ENCODE measurements at places on chromosomes 4 and X.
A peak's percentile ranks its signal among the peaks of the same experiment; 100 is the strongest.

DNA sequence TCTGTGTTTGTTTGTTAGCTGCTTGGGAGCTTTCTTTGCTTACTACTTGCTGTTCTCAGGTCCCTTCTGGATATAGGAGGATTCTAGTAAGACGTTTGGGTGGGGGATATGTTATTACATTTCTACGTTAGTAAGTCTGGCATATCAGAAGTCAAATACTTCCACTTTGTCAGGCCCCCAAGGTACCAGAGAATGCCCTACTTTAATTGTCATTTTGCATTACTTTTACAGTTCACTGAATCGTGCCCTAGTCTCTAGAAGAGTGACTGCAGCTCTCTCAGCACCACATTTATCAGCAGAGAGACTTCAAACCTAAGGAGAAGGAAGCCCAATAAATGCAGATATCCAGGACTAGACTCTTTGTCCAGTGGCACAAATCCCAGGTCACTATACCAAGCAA, 54.4 kb downstream of the PCDH19 start:
- no peak for DNase-seq

DNA sequence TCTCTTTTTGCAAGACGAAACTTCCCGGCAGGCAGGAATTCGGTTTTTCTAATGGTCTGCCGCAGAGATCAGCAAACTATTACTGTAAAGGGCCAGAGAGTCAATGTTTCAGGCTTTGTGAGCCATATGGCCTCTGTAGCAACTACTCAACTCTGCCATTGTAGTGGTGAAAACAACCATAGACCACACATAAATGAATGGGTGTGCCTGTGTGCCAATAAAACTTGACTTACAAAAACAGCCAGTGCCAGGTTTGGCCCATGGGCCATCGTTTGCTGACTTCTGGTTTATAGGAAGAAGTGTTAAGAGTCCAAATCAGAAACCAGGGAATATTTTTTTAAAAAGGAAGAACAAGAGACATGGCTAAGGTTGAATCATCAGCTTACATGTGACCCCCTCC, 163.0 kb downstream of the SH3KBP1 start:
- no peak for DNase-seq

DNA sequence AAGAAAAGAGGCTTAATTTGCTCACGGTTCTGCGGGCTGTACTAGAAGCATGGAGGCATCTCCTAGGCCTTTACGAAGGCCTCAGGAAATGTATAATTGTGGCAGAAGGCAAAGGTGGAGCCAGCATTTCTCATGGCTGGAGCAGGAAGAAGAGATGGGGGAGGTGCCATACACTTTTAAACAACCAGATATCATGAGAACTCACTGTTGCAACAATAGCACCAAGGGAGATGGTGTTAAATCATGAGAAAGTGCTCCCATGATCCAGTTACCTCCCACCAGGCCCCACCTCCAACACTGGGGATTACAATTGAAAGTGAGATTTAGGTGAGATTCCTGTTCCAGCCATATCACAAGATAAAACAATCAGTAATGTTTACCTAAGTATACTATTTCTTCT, 45.5 kb downstream of the MTHFD2L start:
- no peak for DNase-seq

DNA sequence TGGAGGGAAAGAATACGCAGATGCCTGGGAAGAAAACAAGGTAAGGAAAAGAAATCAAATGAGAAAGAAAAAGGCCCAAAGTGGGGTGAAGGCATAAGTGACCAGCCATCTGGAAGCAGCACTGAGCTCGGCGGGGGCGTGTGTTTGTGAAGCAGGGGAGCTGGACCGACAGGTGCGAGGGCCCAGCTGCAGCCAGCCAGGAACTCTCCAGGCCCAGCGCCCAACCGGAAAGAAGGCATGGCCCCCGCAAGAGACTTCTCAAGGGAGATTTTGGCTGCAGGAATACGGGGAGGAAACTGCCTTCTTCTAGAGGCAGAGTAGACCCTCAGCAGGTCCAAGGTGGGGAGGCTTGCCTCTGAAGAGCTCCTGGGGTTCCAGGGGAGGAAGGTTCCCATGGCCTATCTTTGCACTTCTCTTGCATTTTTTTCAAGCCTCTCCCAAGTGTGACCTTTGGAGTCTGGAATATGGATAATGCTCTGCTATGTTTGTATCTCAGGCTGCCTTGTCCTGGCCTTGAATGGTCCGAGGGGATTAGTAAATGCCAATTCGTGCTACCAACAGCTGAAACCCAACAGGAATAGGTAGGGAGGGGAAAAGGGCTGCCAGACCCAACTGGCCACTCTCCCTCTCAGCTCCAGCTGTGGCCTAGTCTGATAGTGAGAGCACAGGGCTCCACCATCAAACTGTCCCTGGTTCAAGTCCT, 10.8 kb upstream of the CITED1 start:
- DNase-seq, result no peak

DNA sequence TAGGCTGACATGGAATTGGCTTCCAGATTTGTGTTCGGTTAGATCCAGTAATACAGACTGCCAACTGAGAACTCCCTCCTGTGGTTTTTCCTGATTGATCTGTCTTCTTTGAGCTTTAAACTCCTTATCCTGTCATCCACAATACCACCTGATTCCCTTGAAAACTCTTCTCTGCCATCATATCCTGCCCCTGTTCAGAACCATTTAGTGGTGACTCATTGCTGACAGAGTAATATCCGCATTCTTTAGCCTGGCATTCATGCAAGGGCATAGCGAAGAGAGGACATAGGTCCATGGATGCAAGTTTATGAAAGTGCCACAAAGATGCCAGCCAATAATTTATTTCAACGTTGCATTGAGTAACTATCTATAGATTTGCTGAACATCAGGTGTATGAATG, 76.6 kb downstream of the ITIH6 start:
- DNase-seq, result no peak

- no peak for DNase-seq
These were observed 234.1 kb downstream of the AFAP1 start for GRCh38 chr4:7705593-7705992.

- DNase-seq, result peak; percentile 70
These were observed 28.1 kb downstream of the SLC25A43 start for GRCh38 chrX:119427024-119427794.

DNA sequence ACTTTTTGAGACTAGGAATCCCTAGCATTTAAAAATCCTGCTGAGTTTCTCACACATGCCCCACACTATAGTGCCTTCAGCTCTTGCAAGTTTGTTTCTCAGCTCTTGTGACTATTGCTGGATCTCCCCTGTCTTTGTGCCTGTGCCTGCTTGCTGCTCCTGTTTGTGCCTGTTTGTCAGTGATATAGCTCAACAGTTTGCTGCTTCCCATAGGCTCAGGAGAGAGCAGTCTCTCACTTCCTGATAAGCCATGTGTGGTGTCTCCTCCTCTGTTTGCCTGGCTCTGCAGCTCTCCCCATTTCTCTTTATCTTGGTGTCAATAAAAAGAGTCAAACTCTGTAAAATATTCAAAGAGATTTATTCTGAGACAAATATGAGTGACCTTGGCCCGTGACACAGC, 259.8 kb upstream of the CLNK start:
- DNase-seq, result no peak

DNA sequence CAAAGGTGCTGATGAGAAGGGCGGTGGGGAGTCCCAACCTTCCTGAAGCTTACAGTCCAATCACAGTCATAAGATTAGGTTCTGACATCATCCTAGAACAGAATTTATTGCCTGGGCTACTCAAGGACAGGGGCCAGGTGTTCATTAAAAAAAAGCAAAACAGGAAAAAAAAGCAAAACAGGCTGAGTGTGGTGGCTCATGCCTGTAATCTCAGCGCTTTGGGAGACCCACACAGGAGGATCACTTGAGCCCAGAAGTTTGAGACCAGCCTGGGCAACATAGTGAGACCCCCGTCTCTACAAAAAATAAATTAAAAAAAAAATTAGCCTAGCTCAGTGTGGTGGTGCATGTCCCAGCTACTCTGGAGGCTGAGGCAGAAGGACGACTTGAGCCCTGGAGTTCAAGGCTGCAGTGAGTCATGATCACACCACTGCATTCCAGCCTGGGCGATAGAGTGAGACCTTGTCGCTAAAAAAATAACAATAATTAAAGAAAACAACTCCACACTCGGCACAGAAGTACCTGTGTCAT, 3.0 kb downstream of the RAB9A start:
- DNase-seq, result peak; percentile 51

DNA sequence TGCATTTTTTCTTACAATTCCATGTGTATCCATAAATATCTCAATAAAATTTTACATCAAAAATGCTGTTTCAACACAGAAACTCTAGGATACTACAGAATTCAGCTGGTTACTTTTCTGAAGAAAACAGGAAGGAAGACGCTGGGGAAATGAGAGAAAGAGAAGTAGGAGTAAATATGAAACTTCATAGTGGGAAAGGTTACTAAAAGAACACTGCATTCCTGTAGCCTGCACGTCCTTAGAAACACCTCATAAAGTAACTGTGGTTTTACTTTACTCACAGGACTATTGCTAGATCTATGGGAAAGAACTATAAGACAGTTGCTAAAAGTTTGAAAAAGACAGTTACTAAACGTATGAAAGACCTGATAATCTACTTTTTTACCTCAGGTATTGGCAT, 23.1 kb downstream of the ATP11C start:
- DNase-seq, result peak; percentile 17

- DNase-seq, result no peak
These were observed 772.9 kb upstream of the SLIT2 start for GRCh38 chr4:19478791-19479190.

GRCh38 chrX:79708581-79708980, 306.0 kb upstream of the TBX22 start:
- no peak for DNase-seq

- no peak for DNase-seq
These were observed 33.6 kb downstream of the GSPT2 start for GRCh38 chrX:51776851-51777250.

DNA sequence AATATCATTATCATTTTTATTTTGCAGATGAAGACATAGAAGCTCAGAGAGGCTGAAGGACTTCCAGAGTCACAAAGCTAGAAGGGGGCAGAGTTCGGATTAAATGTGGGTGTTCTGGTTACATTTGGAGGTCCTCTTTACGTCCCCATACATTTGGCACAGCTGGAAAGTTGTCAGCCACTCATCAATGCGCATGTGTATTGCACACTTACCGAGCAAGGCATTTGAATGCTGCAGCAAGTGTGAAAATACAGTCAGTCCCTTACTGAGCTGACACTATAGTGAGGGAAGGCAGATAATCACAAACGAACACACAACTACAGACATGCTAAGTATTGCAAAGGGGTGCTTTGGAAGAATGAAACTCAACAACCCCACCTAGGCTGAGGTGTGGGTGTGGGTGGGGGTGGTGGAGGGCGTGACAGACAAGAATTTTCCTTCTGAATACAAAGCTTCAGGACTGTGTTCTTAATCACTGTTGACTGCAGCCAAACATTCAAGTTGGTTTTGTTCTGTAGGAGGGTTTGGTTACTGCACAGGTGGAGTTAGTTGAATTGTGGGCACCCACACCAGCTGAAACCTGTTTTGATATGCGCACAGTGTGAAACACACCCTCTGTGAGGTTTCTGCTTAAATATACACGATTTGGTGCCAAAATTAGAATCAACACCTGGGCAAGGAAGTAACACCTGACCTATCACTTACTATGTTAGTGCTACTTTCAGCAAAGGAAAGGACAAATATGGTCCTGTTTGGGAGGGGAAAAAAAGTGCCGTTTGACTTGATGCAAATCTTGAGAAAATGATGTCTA, 72.4 kb downstream of the COQ2 start:
- DNase-seq, result peak; percentile 90

DNA sequence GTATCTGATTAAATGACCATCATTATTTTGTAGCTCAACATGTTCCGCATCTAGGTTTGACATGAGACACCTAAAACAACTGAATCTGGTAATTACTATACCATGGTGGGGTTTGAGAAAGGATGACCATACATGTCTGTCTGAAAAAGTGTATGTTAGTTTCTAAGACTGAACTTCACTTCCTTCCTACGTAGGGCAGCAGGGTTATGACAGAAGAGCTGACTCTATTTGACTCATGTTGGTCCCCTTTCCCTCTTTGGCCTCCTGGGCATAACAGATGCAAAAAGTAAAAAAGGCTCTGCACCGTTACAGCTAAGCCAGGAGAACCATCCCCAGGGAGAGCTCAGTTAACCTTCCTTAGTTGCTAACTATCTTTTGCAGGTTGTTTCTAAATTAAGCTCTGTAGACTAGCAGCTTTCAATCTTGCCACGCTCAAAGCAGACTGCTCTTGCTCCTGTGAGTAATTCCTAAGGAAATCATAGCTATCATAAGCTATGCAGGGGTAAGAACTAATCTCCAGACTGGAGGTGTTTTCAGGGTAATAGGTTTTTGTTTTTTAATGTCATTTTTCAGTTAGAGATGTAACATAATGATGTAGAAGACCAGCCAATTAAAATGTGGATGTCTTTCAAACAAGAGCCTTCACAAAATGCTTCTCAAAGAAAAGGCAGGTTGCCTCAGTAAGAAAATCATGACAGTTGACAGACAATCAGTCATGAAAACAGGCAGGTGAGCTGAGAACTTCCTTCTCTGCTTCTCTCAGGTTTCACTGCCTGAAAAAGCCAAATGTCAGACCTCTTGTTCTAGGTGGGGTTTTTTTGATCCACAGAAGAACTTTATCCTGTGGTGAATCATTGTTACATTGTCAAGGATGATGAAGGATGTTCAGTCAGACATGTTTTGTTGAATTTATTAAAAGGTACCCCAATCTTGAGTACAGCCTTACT, 66.9 kb upstream of the DAPP1 start:
- DNase-seq, result peak; percentile 5

GRCh38 chr4:183312841-183313240, 7.2 kb downstream of the CLDN22 start:
- no peak for DNase-seq

DNA sequence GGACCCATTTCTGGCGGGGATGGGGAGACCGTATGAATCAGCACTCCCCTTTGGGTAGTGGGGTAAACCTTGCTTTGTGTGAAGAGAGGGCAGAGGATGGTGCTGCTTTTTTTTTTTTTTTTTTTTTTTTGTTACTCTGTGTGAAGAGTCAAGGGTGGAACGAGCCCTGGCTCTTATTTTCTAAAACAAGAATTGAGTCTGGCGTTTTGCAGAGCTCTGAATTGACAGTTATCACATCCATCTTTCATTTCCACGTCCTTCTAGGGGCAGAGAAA, 1.2 kb downstream of the SLAIN2 start:
- DNase-seq, result no peak

DNA sequence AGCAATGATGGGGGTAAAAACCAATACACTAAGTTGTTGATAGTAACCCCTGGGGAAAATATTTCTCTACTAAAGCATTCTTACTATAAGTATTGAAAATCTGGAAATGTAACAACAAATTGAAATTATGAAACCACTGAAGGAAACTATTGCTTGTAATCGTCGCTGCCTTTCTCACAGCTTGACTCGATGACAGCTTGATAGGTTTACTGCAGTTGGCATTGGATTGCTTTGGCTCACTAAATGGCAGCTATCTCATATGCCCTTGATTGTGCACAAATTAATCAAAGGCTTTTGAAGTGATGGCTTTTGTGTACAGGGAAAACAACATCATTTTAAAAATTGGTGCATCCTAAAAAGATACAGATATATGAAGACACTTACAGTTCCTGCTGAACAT, 419.6 kb upstream of the TENM3 start:
- no peak for DNase-seq

- no peak for DNase-seq
These were observed 218.5 kb upstream of the LNX1 start for GRCh38 chr4:53809816-53810215.

GRCh38 chr4:106323119-106323518, 6.8 kb downstream of the AIMP1 start:
- no peak for DNase-seq

GRCh38 chr4:182536221-182536811, 293.1 kb downstream of the TENM3 start:
- DNase-seq, result no peak

Data from GM12865 (cell line).